ENCODE measurements at places on chromosomes 5 and 9.

DNA sequence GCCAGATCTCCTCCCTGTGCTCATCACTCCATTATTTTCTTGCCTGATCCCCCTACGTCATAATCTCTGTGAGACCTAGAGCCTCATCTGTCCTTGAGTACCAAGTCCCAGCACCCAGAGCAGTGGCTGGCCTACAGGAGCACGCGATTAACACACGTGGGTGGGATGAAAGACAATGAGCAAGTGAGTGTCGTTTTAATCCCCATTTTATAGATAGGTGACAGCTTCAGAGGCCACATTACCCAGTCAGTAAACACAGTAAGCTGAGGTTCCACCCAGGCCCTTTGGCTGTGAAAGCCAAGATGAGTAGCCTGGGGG is 17.3 kb downstream of the TRUB2 start:
- DNase-seq = no peak

DNA sequence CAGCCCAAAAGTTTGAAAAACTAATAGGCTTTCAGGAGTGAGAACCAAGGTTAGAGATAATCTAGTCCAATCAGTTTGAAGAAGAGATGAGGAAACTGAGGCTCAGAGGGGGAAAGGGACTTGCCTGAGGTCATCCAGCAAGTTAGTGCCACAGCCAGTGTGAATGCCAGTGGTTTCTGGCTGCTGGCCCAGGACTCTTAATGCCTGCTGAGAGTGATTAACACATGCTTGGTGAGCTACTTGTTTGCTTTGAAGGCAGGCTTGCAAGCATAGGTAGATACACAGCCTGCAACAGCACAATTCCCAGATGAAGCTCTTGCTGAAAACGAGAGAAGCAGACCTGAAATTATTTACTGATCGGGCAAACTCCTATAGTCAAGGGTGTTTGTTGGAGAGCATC is 591.6 kb upstream of the SGCD start:
- no peak for DNase-seq

GRCh38 chr9:136981588-136982231 is 1.1 kb upstream of the LCNL1 start:
- no peak for DNase-seq

DNA sequence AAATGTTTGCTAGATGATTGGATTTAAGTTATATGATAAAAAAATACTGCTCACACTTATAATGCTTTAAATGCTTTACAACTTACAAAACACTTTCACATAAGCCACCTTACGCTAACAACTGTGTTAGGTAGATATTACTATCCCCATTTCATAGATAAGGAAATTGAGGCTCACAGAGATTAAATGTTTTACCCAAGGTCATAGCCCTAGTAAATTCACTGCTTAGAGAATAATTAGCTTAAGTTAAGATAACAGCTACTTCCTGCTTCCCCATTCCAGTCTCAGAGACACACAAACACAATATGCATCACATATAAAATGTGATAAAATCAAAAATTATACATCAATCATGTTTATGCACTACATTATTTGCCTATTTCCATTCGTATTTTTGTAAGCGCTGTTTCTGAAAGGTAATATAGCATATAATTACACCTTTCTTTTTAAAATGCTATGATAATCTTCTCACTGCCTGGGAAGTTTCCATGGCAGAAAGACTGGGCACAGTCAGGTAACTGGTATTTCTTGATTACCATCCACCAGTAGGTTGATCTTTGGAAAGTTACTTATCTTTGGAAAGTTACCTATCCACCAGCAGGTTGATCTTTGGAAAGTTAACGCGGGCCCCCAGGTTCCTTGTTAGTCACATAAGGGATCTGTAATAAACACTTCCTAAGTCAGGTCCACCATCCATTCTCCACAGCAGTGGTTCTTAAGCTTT is 101.1 kb downstream of the NFIB start:
- DNase-seq = no peak

- DNase-seq = no peak
These were observed 51.7 kb upstream of the SEMA6A start for GRCh38 chr5:116626272-116626723.

Data from stimulated activated CD4-positive, alpha-beta T cell treated with anti-CD3 and anti-CD28 coated beads, Interleukin-1b, Interleukin-23, amount 100 ng/mL, for 1 hour (primary cell).